ENCODE measurements at places on chromosomes 2 and 18.

GRCh38 chr2:39429746-39430145 lies 7.3 kb downstream of the MAP4K3 start:
- DNase-seq, result no peak

DNA sequence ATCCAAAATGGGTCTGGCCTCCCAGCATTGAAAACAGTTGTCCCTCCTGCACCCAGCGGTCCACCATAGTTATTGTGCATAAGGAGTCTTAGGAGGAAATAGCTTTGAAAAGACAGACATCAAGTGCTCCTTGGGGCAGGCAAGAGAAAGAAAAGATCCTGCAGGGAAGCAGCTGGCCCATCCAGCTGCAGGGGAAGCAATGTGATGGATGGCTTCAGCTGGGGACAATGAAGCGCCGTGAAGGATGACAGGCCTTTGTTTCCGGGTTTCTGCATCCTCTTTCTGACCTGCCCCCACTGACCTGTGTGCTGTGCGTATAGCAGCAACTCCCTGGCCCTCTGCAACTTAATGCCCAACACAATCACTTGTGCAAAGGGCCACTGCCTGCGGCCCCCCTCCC lies 142.9 kb upstream of the NCKAP5 start:
- no peak for DNase-seq

GRCh38 chr2:24123922-24124580 lies 782 bp downstream of the FAM228B start:
- DNase-seq, result no peak

- no peak for DNase-seq
Observed at GRCh38 chr2:45567288-45567963, 43.6 kb downstream of the SRBD1 start.

DNA sequence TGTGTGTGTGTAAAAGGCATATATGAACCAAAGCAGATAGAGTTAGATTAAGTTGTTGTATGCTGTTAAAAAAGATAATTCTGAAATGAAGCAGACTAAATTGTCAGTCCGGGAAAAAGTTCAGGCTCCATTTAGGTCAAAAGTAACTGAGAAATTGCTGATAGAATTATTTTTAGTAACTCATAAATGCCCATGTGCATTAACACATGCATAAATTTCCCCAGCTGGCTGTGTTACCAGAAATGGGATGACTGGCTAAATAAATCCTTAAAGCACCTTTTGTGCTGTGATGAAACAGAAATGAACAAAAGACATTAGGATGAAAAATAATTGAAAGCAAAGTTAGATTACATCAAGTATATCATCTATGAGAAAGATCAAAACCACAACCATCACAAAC lies 111.3 kb downstream of the NYAP2 start:
- DNase-seq, result no peak

GRCh38 chr18:59479776-59480175 lies 120.7 kb upstream of the LMAN1 start:
- DNase-seq, result no peak

- peak; percentile 41 for DNase-seq
Observed at GRCh38 chr2:26245231-26245732, 543 bp downstream of the HADHB start.

- DNase-seq, result no peak
Observed at GRCh38 chr18:7367336-7367735, 136.4 kb downstream of the LRRC30 start.

DNA sequence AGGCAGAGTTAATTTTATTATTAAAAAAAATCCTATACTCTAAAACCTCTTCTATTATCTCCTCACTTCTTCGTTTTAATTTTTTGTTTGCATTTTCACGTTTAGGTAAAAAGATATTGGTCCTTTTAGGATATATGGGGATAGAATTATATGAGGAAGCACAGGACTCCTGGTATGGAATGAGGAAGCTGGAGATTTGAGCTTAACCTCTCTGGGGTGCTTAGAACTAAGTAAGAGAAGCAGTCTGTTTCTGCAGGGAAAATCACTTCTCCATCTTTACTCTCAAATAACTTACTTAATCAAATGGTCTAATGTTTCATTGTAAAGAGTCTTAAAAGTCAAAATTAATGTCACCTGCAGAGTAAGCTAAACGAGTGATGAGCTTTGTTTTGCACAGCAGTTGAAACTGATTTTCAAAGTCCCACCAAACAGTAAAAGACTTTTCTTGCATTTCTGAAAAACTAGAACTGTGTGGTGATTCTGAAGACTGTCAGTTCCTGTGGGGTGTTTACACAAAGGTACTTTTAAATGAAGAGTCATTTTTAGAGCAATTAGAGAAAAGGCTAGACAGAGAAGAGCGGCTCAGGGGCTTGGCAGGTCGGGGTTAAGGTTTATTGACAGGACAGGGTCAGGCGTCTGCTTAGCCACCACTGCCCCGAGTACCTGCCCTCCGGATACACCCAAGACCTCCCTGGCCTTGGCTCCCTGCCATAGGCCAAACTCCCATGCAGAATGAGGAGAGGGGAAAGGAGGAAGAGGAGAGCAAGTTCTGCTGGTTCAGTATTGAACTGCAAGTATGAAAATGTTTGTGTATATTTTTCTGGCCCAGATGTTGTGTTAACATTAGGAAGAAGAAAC lies 21.6 kb downstream of the METAP1D start:
- DNase-seq, result no peak

DNA sequence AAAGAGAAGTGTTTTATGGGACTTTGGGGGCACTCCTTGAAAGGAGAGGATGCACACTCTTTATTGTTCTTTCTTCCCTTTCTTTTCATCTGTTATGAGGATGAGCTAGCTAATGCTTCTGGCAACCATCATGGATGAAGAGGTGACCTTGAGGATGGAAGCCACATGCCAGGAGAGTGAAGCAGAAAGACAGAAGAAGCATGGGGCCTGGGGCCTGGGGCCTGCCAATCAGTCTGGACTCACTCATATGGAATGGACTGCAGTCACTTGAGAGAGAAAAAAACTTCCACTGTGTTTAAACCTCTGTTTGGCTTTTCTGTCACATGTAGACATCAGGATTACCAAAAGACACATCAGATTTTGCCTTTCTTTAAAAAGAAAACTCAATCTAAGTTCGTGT lies 35.8 kb upstream of the ZFP36L2 start:
- DNase-seq, result no peak

- no peak for DNase-seq
Observed at GRCh38 chr2:225411452-225411851, 11.9 kb downstream of the NYAP2 start.

DNA sequence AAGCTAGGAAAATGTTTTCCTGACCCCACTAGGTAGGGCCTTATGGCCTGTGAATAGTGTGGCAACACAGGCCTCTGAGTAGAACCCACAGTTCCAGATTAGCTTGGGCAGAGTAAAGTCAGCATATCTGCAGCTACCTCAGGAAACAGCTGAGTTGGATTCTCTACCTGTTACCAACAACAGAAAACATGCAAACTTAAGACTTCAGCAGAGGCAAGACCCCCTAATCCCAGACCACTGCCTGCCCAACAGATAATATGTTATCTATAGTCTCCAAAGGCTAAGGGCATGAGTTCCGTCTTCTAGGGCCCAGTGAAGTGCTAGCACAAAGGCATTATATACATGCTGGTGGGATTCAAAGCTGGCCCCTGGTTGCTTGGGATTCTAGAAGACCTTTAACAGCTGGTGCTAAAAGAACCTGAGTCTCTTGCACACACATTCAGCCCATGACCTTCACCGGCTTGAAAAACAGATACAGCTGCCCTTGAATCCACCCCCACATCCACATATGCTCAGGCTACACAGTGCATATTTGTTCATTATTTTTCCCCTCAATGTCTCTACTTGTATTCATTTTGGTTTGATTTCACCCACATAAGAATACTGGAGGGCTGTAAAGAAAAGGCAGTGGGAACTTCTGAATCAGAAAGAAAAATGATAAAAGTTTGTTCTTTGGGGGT lies 13.5 kb upstream of the UBXN4 start:
- DNase-seq, result no peak

GRCh38 chr2:7813541-7814292 lies 868.1 kb upstream of the ID2 start:
- no peak for DNase-seq

DNA sequence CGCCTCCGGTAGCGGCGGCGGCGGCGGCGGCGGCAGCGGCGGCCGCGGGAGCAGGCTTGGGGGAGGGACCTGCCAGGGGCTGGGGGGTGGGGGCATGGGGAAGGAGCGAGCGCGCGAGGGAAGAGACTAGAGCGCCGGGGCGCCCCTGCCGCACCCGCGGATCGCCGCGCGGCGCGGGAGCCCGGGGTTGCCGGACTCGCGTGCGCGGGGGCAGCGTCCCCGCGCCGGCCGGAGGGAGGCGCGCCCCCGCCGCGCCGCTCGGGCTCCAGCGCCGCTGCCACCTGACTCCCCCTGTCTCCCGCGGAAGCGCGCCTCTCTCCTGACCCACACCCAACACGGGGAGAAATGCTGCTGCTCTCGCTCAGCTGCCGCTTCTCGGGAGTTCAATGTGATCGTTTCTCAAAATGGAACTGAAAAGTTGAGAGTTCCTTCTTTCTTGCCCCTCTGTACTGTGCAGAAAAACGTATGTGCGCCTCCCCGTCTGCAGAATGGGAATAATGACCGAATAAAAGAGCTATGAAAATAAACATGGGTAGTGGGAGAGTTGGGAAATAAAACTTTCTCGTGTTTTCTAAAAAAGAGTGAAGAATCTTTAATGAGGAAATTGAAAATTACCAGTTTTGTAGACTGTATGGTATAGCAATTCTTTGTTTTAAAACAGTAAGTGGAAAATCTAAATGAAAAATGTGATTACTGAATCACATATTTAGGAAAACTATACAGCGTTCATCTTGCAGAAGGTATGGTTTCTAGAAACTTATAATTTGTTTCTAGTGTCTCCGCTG lies 455 bp upstream of the TLK1 start:
- DNase-seq, result no peak

DNA sequence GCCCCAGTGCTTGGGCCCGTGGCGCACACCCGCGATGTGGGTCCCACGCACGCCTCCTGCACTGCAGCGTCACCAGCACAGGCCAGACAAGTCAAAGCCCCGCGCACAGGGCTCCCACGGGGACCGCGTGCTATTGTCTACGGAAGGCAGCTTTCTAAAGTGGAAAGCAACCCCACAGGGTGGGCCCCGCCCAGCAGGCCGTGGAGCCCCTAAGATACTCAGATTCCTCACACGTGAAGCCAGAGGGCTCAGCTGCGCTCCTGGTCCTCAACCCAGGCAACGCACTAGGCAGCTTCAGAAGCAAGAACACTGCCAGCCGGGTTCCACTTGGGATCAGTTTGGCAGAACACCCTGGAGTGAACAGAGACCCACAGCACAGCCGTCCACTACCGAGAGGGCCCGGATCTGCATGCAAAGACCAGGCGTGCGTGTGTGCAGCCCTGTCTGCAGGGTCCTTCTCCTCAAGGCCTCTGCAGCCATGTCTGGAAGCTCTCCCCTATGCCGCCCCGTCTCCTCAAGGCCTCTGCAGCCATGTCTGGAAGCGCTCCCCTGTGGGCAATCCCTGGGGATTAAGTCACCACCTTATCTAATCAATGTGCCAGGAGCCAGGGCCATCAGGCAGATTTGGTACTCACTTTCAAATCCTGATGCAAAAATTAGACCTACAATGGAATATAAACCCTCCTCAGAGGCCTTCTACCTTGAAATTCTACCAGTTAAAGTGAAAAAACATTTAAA lies 231.3 kb downstream of the HDAC4 start:
- DNase-seq, result no peak

All from stimulated activated CD4-positive, alpha-beta T cell treated with anti-CD3 and anti-CD28 coated beads, TNF-alpha, amount 100 ng/mL, for 1 hour (primary cell).